Retinal pigment epithelial cell (primary cell): ENCODE measurements at places on chromosomes 6 and 20.

GRCh38 chr6:36822506-36823269 lies 16.6 kb downstream of the CPNE5 start:
- peak; percentile 87 for DNase-seq

- no peak for DNase-seq
Measured at GRCh38 chr6:31216208-31216898, 45.9 kb upstream of the POU5F1 start.

GRCh38 chr6:7505189-7505699 lies 36.2 kb upstream of the DSP start:
- peak; percentile 97 for DNase-seq

- no peak for DNase-seq
Measured at GRCh38 chr6:44007818-44008621, 119.2 kb downstream of the MRPL14 start.

GRCh38 chr6:11328613-11329247 lies 96.3 kb upstream of the NEDD9 start:
- DNase-seq = no peak

- DNase-seq = no peak
Measured at GRCh38 chr20:61719691-61720347, 345.9 kb downstream of the TAF4 start.

DNA sequence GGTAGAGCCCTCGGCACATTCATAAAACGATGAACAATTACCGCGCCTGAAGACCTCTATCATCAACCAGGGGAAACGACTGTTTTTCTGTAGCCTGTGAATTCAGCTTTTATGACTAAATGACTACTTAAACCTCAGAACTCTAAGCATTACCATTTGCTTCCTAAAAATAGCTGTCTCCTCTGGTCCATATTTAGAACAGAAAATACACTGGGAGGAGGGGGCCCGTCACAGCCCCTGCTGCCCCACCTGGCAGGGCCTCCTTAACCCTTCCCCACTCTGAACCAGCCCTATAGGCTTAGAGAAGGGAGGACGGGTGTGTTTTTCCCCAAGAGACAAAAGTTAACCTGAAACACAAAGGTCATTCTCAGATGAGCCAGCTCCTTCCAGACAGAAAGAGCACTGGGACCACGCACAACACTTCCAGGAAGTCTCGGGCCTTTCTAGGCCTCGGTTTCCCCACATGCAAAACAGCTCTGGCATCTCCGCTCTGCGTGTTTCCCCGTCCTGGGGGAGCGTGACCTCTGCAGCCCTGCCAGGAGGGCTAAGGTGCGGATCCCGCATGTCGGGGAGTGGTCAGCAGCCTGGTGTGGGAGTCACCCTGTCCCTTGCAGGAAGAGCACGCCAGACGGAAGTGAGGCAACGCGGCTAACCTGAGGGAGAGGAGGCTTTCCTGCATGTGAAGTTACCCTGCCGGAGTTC lies 193.9 kb downstream of the DLL1 start:
- DNase-seq = no peak

- no peak for DNase-seq
Measured at GRCh38 chr20:45407067-45407745, 883 bp upstream of the DBNDD2 start.

GRCh38 chr20:47392721-47393073 lies 36.2 kb upstream of the ZMYND8 start:
- no peak for DNase-seq

- peak; percentile 79 for DNase-seq
Measured at GRCh38 chr6:139587469-139587868, 213.0 kb upstream of the CITED2 start.

GRCh38 chr20:24460712-24461111 lies 8.7 kb upstream of the SYNDIG1 start:
- no peak for DNase-seq

DNA sequence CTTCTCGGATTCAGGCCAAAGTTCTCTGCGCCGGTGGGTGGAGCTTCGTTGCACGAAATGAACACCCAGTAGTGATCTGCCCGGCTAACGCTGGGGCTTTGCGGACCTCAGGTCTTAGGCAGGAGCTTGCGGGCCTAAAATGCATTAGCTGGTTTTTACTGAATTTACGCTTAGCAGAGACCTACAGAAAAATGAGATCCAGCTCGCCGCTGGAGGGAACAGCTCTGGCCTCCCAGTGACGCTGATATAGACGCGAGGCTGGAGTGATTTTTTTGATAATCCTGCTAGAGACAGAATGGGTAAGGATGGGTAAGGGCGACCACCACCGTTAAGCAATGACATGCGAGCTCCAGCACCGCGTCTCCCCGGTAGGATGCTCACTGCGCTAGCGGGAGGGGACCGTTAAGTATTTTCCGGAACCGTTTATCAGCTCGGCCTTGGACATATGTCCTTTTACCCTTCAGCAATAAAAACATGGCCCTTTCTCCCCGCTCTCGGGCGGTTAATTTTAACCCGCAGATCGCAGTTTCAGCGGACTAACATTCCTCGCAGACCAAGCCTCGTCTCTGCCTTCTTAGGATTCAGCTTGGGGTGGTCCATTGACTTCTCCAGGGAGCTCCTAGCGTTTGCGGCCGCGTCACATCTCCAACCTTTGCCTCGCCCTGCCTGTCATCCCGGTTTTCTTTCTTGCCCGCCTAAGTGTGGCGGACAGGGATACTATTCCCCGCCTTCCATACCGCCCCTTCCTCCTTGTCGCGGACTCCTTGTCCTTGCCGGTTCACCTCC lies 109.3 kb downstream of the GPX5 start:
- DNase-seq = no peak

DNA sequence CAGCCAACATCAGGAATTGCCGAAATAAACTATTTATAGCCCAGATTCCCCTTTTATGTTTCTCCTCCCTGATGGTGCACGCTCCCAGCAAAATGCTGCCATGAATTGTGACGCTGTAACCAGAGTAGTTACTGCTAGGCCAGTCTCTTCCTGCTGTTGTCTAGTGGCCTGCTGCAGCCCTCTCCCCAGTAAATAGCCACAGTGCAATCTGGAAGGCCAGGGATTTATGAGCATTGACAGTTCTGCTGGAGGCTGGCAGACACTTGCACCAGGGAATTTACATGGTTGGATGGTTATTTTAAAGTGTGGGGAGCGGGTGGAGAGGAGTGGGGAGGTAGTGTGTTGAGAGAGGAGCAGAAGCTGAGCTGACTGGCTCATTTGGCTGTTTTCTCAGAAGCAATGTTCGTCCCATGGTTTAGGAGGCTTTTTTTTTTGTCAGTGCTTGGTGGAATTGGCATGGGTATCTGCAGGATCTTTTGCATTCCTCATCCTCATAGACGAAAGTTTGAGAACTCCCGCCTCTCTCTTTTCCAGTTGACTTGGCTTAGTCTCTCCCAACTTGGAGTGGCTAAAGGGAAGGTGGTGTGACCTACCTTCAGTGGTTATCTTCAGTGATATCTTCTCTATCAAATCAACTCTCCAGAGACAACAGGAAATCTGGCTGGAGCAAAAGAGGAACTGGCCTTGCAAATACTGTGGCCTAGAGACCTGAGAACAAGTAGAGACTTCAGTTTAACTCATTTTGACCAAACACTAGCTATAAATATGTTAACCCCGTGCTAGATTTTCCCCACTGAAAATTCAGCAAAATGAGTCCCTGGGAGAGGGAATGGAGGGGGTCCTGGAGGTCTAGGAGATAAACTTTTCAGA lies 99.3 kb upstream of the VSTM2L start:
- DNase-seq = no peak

- no peak for DNase-seq
Measured at GRCh38 chr20:4090756-4091489, 75.6 kb upstream of the RNF24 start.

- no peak for DNase-seq
Measured at GRCh38 chr20:62728028-62728780, 19.6 kb downstream of the NTSR1 start.

- peak; percentile 37 for DNase-seq
Measured at GRCh38 chr6:91268941-91269340, 682.1 kb upstream of the MAP3K7 start.

GRCh38 chr6:75307364-75308004 lies 22.9 kb upstream of the TMEM30A start:
- DNase-seq = no peak

DNA sequence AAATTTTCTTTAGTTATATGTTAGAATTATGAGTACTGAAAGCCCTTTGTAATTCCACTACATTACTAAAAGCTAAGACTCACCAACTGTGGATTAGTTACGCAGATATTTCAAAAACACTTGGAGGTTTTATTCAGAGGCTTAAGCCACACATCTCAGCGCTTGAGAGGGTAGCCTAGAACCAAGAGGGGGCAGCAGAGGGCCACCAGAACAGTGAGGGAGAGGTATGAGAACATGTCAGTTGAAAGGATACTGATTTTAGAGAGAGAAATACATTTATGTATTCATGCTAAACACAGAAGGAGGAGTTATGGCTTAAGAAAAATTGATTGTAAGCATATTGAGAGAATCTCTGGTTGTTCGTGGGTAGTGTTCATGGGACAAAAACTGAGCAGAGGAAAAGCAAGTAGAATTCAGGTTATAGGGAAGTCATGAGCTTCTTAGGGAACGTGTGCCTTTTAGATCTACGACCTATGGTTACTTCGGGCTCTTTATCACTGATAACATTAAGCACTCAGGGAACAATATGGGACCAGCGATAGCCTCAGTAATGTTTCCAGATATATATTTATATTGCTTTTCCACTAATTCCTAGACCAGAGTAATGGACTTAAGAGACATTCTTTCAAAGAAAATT lies 20.4 kb upstream of the SERINC1 start:
- DNase-seq = peak; percentile 49

GRCh38 chr20:48864738-48865318 lies 37.0 kb upstream of the PREX1 start:
- no peak for DNase-seq

GRCh38 chr6:33410711-33411631 lies at the start of gene PHF1:
Gene PHF1 (plus strand): TSS chr6:33411014. CDS start chr6:33412264, 1,250 bp downstream.
- no peak for DNase-seq

- no peak for DNase-seq
Measured at GRCh38 chr20:3672547-3673171, 9.2 kb downstream of the ADAM33 start.

DNA sequence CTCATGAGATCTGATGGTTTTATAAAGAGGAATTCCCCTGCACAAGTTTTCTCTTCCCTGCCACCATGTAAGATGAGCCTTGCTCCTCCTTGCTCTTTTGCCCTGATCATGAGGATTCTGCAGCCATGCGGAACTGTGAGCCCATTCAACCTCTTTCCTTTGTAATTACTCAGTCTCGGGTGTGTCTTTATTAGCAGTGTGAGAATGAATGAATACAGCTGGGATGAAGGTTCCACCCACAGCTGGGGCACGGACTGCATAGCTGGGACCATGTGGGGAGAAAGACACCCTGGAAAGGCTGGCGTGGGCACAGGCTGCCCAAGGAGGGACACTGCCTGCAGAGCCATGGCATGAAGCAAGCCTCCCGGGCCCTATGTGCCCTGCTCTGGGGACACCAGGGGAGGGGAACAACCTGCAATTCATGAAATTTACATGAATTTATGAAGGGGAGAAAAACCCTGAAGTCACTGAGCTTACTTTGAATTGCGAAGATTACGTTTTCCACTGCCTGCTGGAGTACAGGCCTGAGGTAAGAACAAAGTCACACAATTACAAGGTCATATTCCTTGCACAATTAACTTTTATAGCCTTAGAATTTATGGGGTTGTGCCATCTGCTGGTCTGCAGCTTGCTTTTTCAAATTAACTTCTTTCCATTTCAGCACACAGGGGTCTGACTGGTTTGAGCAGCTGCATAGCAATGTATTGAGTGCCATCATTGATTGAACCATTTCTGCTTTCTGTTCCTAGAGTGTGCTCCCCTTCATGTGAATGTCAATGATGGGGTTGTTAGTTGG lies 46.2 kb downstream of the SLC22A1 start:
- no peak for DNase-seq

- DNase-seq = peak; percentile 14
Measured at GRCh38 chr6:77650098-77650663, 2.7 kb upstream of the MEI4 start.

GRCh38 chr20:46359233-46359751 lies 47.1 kb downstream of the ELMO2 start:
- DNase-seq = no peak

GRCh38 chr20:50308513-50309279 lies 118.1 kb downstream of the CEBPB start:
- peak; percentile 98 for DNase-seq

DNA sequence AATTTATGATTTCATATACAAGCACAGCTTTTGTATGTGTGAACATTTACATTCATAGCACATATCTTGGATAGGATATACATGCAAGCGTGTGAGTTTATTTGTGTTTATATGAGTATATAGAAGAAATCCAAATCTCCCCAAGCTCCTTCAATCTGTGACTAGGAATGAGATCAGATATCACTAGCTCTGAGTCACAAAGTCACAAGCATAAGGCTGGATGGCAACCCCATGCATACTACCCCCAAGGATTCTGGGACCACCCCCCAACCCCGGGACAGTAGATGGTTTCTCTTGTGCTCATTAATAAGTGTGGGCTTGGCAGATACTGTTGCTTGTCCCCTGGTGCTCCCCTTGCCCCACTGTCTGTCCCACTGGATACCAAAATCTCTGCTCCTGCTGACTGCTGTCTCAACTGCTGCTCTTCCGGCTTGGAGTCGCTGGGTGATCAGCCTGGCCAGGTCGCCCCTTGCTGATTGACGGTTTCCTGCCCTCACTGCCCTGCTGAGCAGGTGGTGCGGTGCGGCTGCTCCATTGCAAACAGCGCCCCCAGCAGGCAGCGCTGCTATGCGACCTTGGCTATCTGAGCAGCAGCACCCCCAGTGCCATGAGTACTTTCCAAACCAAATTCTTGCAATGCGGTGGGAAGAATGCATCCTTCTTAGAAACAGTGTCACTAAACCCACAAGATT lies 279.4 kb downstream of the CD83 start:
- DNase-seq = no peak

DNA sequence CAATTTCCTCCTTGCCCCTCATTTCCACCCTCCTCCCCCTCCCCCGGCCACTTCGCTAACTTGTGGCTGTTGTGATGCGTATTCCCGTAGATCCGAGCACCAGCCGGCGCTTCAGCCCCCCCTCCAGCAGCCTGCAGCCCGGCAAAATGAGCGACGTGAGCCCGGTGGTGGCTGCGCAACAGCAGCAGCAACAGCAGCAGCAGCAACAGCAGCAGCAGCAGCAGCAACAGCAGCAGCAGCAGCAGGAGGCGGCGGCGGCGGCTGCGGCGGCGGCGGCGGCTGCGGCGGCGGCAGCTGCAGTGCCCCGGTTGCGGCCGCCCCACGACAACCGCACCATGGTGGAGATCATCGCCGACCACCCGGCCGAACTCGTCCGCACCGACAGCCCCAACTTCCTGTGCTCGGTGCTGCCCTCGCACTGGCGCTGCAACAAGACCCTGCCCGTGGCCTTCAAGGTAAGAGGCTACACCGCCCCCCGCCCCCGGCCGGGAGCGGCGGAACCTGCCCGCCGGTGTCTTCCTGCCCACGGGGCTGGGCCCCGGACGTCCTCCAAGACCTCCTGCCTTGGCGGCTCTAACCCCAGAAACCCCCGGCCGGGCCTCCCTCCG lies 44.9 kb upstream of the SUPT3H start:
- DNase-seq = no peak

GRCh38 chr6:45310118-45310788 lies 17.9 kb upstream of the RUNX2 start:
- no peak for DNase-seq

- DNase-seq = no peak
Measured at GRCh38 chr20:42483730-42484303, 705.9 kb downstream of the PTPRT start.

GRCh38 chr6:70299456-70299855 lies 3.4 kb downstream of the COL9A1 start:
- no peak for DNase-seq

GRCh38 chr20:61891916-61892649 lies 173.6 kb downstream of the TAF4 start:
- no peak for DNase-seq

- DNase-seq = no peak
Measured at GRCh38 chr6:136201732-136202131, 48.4 kb downstream of the MTFR2 start.

- DNase-seq = no peak
Measured at GRCh38 chr6:43159599-43159998, 11.5 kb upstream of the SRF start.
